ENCODE measurements at places on chromosomes 11 and 22. TPM values are rescaled to one million over a fixed set of nuclear protein-coding genes. Genes with fewer than 3 reads are reported as not detected.

Gene CNTF
- 1.4 TPM for total RNA-seq

Gene ZNF202
- total RNA-seq, result 20.8 TPM

Gene TUBGCP6
- 15.0 TPM for total RNA-seq

Gene CCDC157
- total RNA-seq, result 0.34 TPM

Measured in nasal cavity respiratory epithelium epithelial cell of viscerocranial mucosa (primary cell).